Germinal center (tissue), 1 donor: ENCODE measurements at places on chromosomes 1 and 21.
A peak's percentile ranks its signal among the peaks of the same experiment; 100 is the strongest.

- peak; percentile 55 for DNase-seq
These were observed 11.4 kb upstream of the MTARC1 start for GRCh38 chr1:220775240-220775853.

DNA sequence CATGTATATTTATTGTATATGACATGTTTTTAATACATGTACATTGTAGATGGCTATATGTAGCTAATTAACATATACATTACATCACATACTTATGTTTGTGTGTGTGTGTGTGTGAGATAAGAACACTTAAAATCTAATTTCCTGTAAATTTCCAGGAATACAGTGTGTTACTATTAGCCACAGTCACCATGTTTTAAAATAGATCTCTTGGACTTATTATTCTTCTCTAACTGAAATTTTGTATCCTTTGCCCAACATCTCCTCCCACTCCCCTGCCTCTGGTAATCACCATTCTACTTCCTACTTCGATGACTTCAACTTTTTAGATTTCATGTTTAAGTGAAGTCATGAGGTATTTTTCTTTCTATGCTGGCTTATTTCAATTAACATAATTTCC lies 64.8 kb downstream of the FCRL5 start:
- DNase-seq, result no peak

DNA sequence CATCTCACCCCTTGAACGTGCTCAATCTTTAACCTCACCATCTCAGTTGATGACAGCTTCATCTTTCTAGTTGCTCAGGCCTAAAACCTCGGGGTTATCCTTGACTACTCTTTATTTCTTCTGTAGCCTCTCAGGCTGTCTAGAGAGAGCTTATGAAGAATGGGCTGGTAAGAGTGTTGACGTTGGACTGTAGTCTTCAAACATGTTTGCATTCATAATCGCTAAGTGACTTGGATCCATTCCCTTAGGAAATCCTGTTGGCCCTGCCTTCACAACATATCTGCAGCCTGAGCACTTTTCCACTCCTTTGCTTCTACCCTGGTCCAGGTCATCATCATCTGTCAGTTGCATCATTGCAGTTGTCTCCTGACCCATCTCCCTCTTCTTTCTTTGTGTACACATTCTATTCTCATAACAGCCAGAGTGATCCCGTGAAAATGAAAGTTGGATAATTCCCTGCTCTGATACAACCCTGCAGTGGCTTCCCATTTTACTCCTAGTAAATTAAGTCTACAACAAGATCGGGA lies 10.5 kb downstream of the UCK2 start:
- DNase-seq, result no peak

DNA sequence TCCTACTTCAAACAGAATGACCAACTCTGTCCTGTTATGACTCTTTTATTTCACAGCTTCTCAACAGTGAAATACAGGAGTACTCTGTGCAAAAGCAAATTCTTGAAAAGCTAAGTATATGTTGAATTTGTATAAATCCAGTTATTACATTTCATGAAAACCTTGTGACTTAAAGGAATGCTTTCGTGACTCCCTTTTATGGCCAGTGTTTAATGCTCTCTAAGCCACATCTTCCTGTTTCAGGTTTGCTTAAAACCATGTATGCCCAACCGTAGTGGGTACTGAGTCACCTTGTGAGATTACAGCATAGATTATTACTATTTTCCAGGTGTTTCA lies 40.2 kb upstream of the KIF1B start:
- no peak for DNase-seq

DNA sequence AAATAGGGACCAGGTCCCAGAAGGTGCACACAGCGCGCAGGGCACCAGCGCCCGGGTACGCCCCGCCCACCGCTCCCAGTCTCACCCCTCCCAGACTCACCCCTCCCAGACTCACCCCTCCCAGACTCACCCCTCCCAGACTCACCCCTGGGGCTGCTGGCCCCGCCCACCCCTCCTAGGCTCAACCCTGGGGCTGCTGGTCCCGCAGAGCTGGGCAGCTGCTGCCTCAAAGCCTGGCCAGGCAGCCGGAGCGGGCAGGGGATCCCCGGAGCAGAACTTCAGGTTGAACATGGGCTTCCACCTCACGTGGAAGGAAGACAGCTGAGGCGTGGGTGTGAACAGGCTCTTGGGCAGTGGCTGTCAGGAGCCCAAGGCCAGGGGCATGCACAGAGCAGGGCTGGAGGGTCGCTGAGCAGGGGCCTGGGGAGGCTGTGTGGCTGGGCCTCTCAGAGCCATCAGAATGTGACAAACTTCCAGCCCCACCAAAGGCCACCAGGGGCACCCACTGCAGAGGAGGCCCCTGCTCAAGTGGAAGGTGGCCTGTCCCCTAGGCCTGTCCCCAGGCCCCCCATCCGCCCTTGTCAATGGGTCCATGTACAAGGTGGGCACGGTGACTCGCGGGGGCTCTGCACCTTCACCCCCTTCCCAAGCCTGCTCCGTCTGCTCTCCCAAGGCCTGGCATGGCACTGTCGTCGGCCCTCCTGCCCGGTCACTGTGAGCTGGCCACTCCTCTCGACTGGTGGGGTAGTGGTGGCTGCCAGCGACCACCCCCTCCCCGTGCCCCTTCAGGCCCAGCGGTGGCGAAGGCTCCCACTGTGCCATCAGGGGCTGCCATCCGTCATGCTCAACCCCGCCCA lies 20.4 kb upstream of the SUMO3 start:
- no peak for DNase-seq

- DNase-seq, result peak; percentile 54
These were observed at the start of gene F11R for GRCh38 chr1:161020509-161021164. Gene F11R, minus strand, starts transcription at chr1:161021152. Its CDS starts 79 bp downstream, at chr1:161021073.

DNA sequence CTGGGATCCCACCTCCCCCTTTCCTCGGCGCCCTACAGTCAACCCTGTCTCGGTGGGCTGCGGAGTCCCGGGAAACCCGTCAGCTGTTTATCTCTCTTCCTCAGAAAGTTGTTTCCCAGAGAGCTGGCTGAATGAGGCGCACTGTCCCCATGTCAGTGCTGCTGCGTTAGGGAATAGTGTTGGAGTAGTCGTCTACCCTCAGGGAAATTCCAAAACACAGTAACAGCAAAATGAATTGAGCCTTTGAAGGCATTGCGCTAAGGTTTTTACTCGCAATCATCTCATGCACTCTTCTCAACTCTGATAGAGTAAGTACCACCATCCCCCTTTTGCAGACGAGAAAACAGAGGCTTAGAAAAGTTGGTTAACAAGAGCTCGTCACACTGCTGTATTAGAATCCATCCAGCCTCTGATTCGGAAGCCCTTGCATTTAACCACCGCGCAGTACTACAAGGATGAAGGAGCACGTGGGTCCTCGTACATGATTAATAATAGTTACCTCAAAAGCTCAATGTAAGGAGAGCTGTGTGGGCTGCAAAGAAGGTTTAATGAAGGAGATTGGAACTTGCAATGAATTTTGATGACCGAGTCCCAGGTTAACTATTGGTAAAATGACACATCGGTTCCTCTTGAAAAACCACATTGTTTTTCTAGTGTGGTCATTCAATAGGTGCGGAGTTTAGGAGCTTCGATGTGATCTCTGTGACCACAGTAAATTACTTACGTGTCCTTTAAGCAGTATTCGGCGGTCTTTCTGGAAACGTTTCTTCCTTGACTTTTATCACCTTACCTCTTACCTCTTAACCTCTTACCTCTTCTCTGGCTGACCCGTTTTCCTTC lies 788 bp upstream of the EDEM3 start:
- DNase-seq, result peak; percentile 17

DNA sequence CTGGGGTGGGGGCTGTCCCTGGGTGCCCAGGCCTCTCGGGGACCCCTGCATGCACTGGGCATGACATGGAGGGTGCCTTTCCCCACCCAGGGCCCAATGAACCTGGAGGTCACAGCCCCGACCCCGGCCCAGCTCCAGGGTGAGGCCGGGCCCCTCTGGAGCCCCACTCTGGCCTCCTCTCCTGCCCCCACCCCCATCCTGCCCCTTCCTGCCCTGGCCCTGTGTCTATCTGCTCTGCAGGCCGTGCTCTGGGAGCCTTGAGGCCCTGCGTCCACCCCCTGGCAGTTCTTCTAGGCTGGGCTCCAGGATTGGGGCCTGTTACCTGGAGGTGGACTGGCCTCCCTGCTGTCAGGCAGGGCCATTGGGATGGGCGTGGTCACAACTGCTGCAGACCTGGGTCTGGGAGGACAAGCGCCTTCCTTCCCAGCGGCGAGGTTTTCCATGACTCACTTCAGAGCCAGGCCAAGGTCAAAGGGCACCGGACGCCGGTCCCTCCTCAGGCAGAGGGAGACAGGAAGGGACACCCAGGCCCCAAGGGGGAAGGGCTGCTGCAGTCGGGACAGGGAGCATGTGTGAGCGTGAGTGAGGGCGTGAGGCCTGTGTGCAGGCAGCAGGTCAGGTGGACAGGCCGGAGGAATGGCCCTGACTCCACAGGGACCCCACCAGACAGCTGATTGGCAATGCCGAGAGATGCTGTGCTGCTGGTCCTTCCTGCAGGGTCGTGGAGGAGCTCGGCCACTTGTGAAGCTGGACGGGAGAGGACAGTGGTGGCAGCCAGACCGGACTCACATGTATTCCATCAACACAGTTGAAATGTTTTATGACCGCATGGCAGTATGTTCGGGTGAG lies 31.1 kb upstream of the POFUT2 start:
- DNase-seq, result no peak

DNA sequence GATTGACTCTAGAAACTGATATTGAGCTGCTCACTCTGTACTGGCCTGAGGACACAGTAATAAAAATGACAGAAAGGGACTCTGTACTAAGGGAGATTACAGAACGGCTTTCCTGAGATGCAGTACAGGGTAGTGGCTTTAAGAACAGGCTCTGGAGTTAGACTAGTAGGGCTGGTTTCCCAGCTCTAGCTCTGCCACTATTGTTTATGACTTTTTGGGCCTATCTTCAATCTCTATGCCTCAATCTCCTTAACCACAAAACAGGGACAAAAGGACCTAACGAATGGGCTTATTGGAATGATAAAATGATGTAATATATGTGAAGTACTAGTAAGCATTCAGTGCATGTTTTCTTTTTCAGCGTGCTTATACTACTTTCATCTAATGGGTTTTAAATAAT lies 1.4 kb downstream of the DEPDC1 start:
- no peak for DNase-seq

DNA sequence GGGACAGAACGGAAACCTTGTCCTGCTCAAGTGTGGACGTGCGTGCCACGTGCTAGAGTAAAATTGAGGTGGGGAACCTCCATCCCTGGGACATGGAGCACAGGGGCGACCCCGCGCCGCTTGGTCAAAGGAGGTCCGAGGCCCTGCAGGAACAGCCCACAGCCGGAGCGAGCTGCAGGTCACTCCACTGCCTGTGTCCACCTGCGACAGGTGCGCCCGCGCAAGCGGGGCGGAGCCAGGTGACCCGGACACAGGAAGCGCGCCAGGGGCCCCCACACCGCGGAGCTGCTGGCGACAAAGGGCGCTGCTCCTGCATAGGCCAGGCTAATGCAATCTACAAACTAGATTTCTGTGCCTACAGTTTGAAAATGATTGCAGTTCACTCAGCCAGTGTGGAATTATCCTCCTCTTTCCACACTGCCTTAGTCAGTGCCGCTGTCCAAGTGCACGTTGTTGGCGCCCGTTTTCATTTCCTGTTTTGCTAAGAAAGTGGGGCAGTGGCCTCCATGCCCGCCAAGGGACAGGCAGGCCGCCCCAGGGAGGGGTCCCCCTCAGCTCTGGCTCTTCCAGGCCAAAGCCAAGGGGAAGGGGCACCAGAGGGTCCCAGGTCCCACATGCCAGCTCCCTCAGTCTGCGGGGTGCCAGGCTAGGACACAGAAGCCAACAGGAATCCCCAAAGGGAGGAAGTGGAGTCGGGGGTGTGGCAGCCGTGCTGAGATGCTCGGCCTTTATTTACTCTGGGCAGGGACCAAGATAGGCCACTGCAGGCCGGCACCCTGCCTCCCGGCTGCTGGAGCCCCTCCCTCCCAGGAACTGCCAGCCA lies 4.3 kb upstream of the NADK start:
- DNase-seq, result peak; percentile 33

- DNase-seq, result no peak
These were observed 3.3 kb downstream of the SUCO start for GRCh38 chr1:172536256-172536655.
